Stimulated activated CD8-positive, alpha-beta memory T cell treated with anti-CD3 and anti-CD28 coated beads, Interleukin-15, amount 100 ng/mL, for 4 hours (primary cell): ENCODE measurements at places on chromosomes 3 and 15.
A peak's percentile ranks its signal among the peaks of the same experiment; 100 is the strongest.

DNA sequence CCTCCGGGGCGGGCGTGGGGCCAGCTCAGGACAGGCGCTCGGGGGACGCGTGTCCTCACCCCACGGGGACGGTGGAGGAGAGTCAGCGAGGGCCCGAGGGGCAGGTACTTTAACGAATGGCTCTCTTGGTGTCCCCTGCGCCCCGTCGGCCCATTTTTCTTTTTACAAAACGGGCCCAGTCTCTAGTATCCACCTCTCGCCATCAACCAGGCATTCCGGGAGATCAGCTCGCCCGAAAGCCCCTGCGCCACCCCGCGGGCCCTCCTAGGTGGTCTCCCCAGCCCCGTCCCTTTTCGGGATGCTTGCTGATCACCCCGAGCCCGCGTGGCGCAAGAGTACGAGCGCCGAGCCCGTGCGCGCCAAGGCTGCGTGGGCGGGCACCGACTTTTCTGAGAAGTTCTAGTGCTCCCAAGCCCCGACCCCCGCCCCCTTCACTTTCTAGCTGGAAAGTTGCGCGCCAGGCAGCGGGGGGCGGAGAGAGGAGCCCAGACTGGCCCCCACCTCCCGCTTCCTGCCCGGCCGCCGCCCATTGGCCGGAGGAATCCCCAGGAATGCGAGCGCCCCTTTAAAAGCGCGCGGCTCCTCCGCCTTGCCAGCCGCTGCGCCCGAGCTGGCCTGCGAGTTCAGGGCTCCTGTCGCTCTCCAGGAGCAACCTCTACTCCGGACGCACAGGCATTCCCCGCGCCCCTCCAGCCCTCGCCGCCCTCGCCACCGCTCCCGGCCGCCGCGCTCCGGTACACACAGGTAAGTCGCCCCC lies at the start of gene THBS1:
Gene THBS1 (plus strand): TSS at position 595 of the 757 bp plus-strand sequence. CDS start 779 bp downstream, outside the sequence.
- peak; percentile 20 for DNase-seq

- no peak for DNase-seq
These were observed 1072.6 kb downstream of the ROBO2 start for GRCh38 chr3:78112291-78113010.

DNA sequence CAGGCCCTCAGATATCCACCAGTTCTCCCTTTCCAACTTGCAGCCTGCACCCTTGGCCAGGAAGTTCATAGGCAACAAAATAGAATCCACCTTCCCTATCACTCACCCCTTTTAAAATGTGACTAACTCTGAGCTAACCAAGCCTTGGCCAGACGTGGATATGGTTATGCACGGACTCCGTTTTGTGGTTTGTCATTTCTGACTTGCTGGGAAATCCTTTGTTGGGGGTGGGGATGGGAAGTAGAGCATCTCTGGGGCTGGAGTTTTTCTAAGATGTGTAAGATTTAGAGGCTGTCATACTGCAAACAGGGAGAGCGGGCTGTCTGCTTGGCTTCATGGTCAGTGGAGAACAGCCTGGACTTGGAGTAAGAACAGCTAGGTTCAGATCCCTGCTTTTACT lies 62.6 kb downstream of the SMAD3 start:
- no peak for DNase-seq

- no peak for DNase-seq
These were observed 8.5 kb downstream of the ANPEP start for GRCh38 chr15:89806210-89806558.

DNA sequence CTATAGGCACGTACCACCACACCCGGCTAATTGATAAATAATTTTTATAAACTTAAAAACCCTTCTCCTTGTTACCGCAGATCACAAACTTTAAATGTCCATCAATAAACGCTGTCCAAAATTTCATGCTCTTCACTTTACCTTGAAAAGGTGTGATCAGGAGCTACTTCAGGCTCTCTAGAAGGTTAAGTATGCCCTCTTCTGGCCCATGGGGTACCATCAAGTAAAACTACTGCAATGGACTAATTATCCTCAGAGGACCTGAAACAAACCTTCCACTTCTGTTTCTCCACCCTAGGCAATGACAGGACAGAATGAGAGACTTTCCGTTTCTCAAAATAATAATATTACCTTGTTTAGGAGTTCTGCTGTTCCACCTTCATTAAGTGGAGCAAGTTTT lies 9.2 kb downstream of the LZTFL1 start:
- DNase-seq: no peak

GRCh38 chr15:80760960-80761359 lies 18.2 kb upstream of the CEMIP start:
- no peak for DNase-seq

DNA sequence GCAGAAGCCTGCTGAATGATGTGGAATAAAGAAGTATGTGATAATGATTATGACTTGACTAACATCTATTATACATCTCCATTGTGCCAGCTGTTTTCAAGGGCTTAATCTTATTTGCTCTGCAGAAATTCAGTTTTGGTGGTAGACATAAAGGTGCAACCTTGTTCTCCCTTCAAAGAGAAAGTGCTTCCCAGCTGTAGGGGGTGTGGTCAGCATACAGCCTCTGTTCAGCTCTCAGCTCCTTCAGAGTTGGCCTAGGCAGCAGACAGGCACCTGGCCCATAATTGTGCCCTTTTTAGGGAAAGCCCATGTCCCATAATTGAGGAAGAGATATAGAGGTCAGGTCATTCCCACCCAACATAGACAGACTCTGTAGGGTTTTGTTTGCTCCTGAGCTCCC lies 104.3 kb upstream of the EOMES start:
- DNase-seq: no peak

GRCh38 chr3:197907196-197907595 lies 42.8 kb upstream of the RPL35A start:
- DNase-seq: no peak

- DNase-seq: no peak
These were observed 489 bp downstream of the CSPG5 start for GRCh38 chr3:47578119-47578632.

GRCh38 chr15:60660290-60661051 lies 181.5 kb upstream of the ICE2 start:
- DNase-seq: no peak

GRCh38 chr3:9310043-9310442 lies 52.8 kb upstream of the THUMPD3 start:
- DNase-seq: no peak

DNA sequence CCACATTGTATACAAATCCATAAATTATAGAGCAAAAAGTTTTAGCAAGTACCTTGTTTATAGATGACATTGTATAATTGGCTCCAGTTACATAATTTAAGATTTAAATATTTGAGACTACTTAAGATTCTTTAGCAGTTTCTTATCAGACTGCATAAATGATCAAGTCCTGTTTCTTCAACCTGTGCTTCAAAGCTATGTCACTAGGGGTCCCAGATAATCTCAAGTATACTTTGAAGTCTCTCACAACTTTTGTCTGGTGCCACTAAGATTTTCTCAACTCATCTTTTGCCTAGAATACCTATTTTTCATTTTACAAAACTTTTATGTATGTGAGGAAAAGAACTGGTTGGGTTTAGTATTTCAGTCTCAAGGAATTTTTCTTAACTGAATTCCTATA lies 205.5 kb downstream of the STAG1 start:
- DNase-seq: no peak

DNA sequence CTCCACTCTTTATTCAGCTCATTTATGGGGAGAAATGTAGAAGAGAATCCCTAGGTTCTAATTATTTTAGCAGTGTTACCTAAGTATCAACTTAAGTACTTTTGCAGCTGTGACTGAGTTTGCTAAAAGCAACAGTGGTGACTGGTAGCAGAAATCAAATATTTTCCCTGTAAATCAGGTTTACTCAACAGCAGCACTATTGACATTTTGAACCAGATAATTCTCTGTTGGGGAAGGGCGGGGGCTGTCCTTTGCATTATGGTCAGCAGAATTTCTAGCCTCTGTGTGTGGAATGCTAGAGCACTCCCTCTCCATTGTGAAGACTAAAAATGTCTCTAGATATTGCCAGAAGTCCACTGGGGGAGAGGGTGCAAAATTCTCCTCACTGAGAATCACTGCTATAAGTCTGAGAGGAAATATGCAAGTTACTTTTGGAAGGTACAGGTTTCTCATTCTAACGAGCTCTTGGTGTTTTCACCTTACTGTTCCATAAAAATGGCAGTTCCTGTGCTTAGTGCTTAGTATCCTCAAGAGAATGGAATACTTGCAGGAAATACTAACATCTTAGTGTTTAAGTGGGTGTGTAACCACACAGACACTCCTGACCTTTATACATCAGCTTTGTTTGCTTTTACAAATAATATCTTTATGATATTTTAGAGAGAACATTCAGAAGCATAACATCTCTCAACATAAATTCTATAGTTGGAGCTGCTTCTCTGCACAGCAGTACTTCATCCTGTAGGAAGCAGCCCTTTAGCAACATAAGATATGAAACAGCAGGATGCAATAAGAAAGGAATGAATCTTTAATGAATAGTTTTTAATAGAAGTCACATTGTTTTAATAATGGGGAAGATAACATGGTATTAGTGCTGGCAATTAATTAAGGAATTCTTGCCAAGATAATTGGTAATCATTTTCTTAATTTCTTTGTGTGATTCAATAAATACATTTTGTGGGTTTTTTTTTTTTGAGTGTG lies 246.5 kb upstream of the GOLIM4 start:
- no peak for DNase-seq

DNA sequence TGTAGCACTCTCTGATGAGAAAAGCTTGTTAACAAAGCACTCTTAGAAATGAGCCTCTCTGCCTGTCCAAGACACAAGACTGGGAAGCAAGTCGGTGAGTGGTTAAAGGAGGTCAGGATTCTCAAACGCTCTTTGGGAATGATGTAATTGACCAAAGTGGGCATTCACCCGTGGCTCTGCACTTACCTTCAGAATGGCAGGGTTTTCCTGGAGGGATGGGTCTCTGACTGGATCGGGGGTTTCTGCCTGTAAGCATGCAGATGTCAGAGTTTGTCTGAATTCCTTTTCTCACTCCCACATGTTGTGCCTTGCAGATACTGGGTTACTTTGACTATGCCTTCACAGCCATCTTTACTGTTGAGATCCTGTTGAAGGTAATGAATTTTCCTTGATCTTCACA lies 106.3 kb downstream of the CHDH start:
- no peak for DNase-seq

DNA sequence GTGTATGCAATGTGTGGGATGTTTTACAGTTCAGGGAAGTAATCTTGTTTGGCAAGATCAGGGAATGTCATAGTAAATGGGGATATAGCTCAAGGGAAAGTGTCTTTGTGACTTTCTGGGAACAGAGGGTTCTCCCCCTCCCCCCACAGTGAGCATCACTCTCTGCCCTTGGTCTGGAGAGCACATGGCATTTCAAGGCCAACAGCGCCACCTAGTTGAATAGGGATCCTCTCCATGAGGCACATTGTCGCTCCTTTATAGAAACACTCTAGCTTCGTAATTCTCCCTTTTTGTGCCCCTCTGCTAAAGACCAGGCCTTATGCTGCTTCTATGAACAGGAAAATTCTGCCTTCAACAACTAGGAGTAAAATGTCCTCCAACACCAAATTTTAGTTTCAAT lies 37.1 kb upstream of the ARNT2 start:
- DNase-seq: no peak

DNA sequence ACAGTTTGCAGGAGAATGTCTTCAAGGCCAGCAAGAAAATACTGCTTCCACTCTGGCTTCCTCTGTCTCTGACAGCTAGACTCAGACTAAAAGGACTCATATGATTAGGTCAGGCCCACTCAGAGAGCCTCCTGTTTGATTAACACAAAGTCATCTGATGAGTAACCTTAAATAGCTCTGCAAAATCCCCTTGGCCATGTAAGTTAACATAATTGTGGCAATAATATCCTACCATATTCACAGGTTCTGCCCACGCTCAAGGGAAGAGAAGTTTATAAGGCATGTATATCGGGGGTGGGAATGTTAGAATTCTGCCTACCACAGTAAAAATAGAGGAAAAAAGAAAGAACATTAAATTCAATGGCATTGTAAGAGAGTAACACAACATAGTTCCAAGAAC lies 20.6 kb upstream of the HHATL start:
- DNase-seq: no peak

GRCh38 chr15:90264671-90265070 lies 801 bp upstream of the NGRN start:
- DNase-seq: no peak

DNA sequence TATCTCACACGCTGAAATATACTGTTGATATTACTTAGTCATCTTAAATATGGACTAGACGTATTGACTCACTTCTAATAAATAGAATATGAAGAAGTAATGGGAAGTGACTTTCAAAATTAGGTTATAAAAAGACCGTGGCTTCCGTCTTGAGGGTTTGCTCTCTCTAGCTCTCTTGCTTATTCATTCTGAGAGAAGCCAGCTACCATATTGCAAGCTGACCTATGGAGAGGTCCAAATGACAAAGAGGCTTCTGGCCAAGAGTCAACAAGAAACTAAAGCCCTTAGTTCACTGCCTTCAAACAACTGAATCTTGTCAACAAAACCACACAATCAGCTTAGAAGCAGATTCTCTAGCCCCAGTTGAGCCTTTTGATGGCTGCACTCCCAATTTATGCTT lies 46.1 kb downstream of the SLC9C1 start:
- DNase-seq: no peak

DNA sequence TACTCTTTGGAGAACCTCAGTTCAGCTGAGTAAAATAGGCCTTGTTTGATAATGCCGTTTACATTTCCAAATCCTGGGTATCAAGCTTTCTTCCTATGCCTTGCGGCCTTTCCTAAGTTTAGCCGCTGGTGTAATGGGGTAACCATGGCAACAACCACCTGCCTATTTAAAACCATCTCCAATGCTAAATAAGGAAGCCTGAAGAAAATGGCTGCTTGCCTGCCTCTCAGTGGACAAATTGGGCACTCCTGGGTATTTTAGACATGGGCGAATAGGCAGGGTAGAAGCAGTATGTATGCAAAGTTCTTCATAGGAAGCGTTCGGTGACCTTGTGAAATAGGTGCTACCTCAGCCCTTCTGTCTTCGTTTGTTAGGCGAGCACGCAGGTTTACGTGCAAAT lies 122.7 kb downstream of the DGKG start:
- DNase-seq: no peak

DNA sequence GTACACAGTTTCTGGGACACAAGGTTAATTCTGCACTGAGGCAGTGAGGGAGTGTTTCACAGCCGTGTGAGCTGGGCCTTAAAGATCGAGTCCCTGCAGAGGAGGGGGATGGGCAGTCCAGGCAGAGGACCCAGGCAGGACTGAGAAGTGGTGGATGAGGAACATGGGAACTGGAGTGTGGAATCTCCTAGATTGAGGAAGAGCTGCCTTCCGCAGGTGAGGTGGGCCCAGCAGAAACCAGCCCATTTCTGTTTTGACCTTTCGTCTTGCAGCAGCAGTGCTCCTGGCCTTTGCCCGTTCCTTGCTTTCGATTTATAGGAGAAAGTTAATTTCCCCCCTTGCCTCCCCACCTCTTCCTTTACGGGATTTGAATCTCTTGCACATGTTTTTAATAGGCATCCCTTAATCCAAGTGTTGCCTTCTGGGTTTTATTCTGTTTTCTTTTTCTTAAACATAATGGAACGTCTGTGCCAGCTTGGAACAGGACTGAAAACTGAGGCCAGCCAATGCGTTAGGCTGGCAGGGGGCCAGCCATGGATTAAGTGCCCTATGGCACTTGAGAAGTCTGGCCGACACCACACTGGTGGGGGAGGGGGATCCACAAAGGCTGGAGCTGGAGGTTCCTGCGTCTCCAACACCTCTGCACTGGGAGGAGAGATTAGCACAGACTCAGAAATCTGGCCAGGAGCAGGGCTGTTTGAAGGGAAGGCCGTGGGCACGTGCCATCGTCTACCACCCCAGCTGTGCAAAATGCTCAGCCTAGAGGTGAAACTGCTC lies 78.1 kb downstream of the AAGAB start:
- no peak for DNase-seq
